Thoracic aorta (tissue), 2 donors: ENCODE measurements at places on chromosomes 5 and 9.

DNA sequence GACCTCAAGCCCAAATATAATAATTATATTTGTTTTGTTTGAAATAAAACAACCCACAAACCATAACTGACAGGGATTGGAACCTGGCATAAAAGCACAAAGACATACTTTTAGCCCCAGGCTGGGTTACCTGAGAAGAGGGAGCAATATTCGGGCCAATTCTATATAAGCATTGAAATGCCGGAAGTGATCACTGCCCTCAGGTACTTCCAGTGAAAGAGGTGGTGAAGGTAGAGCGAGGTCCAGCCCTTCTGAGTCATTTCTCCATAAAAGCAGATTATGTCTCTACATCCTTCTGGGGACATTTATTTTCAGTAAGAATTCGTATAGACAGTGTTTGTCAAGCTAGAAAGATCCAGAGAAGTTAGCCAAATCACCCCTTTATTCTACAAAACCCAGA is 59.6 kb downstream of the GCNT4 start:
- DNase-seq = no peak

DNA sequence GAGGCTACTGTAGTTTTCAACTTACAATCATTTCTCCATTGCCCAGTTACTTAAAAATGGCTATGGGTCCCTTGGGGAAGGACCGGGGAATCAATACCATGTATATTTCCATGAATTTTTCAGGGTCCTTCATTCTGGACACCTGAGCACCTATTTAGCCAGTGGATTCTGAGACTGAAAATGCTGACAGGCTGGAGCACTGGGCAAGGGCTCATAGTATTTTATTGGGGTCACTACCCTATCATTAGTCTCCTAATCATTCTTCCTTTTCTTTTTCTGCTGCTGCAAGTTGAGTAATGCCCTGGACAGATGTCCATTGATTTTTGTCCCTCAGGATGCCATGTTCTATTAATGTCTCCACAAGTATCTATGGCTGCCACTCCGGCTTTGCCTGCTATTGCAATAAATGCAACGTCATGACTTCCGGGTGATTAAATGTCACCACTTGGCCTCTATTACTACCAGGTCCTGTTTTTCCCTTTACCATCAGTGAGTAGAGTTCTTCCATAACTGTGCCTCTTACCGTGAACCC is 279.3 kb upstream of the FBXL7 start:
- DNase-seq = no peak

DNA sequence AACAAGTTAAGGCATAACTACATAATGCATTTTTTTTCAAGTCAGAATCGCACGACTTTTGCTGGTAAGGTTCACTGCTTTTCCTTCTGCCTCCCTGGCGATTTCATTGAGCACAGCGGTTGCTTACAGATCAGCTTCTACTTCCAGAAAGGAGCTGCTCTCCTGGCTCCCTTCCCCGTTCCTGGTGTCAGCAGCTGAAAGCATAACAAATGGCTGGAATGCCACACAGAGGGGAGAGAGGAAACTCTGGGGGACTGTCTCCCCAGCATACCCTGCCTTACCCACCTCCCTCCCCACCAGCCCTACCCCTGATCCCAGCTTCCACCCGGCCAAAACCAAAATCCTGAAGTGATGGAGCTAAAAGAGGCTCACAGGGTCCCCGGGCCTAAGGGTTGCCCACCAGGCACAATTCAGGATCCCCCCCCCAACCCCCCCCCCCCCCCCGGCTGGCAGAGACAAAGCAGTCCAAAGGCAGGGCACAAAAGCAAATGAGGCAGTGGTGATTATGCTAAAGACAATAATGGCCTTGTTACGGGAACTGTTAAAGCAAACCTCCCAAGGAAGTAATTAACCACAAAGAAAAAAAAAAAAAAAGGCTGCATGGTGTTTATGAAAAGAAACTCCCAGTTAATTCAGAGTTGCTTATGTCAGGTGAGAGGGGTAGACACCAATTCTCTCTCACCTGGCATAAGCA is 126.1 kb upstream of the WWC1 start:
- DNase-seq = no peak

DNA sequence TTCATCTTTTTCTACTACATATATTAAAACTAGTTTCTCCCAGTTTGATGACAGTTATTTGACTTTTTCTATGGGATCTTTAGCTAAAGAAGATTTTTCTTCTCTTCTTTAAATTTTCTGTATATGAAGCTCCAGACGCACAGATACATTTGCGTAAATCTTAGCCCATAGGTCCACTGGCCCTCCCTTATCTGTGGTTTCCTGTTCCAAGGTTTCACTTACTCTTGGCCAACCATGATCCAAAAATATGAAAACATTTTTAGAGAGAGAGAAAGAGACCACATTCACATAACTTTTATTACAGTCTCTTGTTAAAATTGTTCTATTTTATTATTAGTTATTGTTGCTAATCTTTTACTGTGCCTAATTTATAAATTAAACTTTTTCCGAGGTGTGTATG is 270.2 kb upstream of the DAPK1 start:
- DNase-seq = no peak

DNA sequence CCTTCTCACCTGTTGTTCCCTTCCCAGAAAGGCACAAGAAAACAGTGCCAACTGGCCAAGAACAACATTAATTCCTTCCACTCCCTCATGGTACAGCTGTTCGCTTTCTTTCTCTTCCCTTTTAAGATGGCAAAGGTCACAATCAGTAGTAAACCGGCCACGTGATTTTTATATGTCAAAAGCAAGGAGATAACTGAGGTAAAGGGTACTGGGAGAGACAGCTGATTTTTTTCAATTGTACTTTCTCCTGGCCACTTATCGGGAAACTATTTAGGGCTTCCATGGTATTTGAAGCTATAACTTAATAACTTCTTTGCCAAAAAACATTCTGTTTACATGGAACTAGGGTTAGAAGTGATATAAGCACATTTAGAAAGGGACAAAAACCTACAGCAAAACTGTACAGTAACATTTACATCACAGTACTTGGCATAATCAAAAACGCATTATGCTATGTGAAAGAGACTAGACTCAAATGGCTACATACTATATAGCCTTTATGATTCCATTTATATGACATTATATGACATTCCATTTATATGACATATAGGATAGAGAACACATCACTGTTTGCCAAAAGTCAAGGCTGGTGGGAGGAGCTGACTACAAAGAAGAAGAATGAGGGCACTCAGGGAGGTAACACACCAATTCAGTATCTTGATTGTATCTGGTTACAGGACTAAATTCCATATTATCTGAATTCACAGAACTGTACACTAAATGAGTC is 24.8 kb downstream of the PLPP1 start:
- no peak for DNase-seq

- no peak for DNase-seq
Observed at GRCh38 chr9:126306071-126306647, 20.5 kb upstream of the MVB12B start.

GRCh38 chr5:107990881-107991810 is 320.4 kb upstream of the EFNA5 start:
- DNase-seq = no peak

GRCh38 chr9:1554081-1555035 is 460.8 kb upstream of the SMARCA2 start:
- no peak for DNase-seq

DNA sequence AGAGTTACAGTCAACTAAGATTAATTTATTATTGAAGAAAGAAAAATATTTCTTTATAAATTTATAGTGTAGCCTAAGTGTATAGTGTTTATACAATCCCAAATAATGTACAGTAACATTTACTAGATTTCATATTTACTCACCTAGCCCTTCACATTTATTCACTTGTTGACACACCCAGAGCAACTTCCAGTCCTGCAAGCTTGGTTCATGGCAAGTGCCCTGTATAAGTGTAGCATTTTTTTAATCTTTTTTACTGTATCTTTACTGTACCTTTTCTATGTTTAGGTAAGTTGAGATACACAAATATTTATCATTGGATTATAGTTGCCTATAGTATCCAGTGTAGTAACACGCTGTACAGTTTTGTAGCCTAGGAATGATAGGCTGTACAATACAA is 119.9 kb downstream of the SPATA31D1 start:
- no peak for DNase-seq

DNA sequence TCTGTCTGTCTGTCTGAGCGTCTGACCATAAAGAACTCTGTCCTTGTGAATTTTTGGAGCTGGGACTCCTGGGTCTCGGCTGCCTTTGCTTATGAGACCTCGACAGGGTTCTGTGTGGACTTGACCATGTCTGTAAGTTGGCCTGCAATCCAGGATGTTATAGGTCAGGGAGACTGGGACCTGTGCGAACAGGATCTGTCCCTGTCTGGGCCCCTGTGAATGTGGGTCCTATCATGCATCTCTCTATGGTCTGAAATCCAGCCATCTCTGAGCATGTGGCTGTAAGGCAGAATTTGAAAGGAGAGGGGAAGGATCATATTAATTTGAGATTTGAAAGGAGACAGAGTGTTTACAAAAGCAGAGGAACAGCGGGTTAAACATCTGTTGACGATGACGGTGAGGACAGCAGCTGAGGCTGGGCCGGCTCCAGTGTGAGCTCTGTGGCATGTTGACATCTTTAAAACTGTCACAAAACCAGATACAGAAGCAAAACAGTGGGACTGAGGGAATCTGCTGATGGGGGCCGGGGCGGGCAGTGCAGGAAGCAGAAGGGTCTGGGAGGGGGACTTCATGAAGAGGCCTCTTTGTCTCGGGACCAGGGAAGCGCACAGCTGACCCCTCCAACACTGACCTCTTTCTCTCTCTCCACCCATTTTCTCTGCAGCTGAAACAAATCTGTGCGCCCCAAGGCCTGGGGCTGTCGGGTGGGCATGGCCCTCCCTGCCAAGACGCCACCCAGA is 19.1 kb upstream of the MVB12B start:
- DNase-seq = no peak

GRCh38 chr9:87597710-87598443 is 100.2 kb downstream of the DAPK1 start:
- DNase-seq = no peak

- DNase-seq = no peak
Observed at GRCh38 chr5:14295610-14296009, 152.5 kb downstream of the TRIO start.

- no peak for DNase-seq
Observed at GRCh38 chr5:95720094-95720786, 10.9 kb upstream of the RHOBTB3 start.

GRCh38 chr5:150043657-150044328 is 42.6 kb downstream of the CSF1R start:
- no peak for DNase-seq

DNA sequence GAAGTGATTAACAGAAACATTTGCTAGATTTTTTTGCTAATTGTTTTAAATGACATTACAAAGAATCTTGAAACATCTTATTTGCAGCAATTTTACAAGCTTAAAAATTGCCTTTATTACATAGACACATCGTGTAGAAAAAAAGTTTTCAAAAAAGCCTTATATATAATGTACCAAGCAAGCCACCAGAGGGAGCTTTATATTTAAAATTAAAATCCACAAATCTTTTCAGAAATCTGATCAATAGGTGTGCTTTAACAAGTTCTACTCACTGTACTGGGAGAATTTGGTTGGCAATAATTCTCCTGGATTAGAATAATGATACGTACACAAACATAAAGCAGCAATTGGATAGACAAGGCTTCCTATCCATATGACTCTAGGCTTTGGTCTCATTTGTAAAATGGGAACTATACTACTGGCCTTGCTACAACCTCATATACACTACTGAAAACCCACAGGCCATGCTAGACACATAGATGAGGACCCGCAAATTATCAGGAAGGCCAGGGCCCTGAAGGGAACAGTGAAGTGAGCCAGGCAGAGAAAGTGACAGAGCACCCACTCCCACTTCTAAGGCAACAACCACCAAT is 4.8 kb downstream of the PSMB7 start:
- DNase-seq = no peak

DNA sequence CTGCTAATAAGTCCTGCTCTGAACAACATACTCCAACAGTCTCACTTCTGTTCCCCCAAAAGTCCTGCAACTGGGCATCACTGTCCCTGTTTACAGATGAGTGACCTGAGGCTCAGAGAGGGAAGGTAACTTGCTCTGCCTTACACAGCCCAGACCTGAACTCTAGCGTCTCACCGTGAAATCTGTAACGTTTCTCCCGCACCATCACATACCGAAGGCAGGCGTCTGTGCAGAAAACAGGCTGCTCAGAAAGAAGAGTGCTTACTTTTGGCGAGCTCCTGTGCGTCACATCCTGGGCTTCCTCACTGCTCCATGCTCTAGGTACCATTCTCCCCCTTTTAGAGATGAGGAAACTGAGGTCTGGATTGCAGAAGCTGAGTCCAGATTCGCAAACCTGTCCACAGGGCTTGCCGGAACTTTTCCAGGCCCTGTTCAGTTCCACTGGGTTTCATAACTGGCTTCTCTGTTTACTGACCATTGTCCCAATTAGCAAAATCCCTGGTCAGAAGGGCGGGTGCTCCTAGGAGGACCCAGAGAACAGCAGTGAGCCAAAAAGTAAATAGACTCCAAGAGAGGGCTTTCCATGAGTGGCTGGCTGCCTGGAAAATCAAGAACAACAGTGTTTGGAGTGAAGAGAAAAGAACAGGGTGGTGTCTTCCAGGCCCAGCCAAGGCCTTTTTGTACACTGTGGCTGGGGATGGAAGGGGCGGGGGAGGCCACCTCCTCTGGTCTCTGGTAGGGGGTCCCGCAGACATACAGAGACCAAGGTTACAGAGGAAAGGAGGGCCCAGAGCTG is 27.1 kb downstream of the GSN start:
- DNase-seq = no peak

GRCh38 chr5:82494942-82495341 is 216.8 kb upstream of the RPS23 start:
- no peak for DNase-seq

GRCh38 chr5:150600616-150601490 is 39.6 kb upstream of the SYNPO start:
- no peak for DNase-seq

DNA sequence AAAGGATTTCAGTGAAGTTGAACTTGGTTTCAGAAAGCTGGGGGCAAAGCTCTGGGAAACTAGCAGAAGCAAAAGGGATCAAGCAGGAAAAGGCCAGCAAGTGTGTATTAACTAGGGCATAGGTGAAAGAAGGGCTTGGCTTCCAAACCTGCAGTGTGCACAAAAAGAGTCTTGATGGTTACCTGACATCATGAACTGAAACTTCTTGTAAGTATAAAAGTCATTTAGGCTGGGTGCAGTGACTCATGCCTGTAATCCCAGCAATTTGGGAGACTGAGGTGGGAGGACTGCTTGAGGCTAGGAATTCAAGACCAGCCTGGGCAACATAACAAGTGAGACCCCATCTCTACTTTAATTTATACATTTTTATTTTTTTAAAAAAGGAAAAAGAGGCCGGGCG is 216.4 kb downstream of the EPB41L4A start:
- DNase-seq = no peak

- no peak for DNase-seq
Observed at GRCh38 chr9:86965636-86966395, 18.5 kb upstream of the GAS1 start.
